ENCODE measurements at places on chromosomes 5 and 9.

DNA sequence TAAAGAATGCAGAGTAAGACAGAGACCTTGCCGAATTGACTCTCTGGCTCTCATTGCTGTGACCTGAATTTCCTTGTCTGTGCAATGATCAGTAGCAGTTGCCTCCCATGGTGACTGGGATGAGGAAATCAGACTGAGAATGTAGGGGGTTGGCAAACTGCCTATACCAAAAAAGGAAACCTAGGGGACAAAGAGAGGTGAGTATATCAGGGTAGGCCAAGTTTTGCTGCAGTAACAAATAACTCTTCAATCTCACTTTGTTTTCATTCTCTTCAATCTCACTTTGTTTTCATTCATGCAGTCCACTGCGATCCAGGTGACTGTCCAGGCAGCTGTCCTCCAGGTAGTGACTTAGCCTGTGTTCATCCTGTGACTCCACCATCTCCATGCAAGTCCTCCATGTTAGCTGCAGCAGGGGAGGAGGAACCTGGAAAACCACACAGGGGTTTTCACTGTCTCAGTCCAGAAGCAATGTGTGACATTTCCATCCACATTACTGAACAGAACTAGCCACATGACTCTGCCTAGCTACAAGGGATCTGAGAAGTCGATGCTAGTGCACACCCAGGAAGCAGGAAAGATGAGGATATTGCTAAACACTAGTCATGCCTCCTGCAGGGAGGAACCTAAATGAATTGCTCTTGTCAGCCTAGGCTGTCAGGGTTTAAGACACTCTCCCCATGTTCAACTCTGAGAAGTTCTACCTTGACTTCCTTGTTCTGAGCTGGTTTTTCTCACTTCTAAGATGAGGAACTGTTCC lies 26.0 kb downstream of the TMEM174 start:
- DNase-seq = peak; percentile 64

GRCh38 chr5:135828782-135829127 lies 5.7 kb upstream of the SLC25A48 start:
- DNase-seq = no peak

DNA sequence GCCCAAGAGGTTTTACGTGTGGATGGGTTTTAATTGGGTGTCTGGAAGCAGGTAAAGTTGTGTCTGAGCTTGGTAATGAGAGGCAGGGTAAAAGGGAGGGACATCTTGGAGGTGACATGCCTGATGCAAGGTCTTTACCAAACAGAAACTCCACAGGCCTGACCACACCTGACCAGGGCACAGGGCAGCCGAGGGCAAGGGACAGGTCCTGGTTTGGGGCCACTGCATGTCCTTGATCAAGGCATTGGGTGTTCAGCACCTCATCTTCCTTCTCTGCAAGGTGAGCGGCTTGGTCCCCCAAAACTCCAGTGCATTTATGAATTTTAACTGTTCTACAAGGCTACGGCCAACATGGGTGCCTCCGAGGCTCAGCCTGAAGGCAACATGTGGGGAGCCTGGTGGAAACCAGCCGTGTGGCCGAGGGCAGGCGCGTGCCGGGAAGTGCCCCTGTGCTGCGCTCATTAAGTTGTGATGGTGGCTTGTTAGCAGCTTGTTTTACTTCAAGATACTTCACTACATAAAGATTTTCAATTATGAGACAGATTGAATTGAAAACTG lies 30.7 kb upstream of the LPCAT1 start:
- no peak for DNase-seq

DNA sequence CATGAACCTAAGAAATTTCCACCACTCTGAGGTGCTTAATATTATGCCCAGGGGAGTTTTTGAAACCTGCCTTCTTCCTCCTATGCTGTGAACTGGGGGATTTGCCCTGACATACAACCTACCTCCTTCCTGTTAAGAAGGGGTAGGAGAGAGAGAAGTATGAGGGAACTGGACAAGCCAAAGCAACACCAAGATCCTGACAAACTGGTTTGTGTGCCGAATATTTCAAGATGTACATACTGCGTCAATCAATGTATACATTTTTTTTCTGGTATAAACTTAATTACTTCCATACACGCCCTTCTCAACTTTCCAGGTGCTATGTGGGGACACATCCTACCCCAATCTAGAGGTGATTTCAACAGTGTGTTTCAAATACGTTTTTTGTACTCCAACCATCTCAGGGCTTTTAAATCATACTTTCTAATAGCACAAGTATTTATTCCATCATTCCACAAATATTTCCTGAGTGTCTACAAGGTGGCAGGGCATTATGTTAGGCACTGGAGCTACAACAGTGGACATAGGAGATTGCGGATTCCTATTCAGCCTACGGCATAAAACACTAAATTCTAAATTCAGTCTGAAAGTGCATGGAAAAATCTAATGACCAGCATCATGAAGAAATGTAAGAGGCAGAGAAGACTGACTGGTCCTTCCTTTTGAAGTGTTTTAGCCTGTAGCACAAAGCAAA lies 70.1 kb upstream of the IFNK start:
- DNase-seq = no peak

- peak; percentile 15 for DNase-seq
Observed at GRCh38 chr9:19918630-19919029, 129.8 kb upstream of the SLC24A2 start.

- DNase-seq = peak; percentile 60
Observed at GRCh38 chr5:88824892-88825583, 57.9 kb downstream of the MEF2C start.

DNA sequence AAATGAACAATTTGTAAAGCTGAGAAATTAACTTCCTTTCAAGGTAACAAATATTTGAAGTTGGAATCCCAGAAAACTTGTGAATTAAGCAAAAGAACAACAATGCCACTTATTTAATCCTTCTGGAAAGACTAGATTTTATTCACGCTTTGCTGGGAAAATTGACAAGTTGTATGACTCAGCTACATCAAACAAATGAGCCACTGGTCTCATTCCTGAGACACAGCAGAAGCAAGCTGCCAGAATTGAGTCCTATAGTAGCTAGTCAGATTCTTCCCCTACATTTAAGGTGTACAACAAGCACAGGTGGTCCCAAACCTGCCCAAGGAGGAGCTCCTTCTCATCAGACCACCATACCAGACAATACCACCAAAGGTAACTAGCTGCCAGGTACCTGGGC lies 280.7 kb downstream of the SPOCK1 start:
- no peak for DNase-seq

DNA sequence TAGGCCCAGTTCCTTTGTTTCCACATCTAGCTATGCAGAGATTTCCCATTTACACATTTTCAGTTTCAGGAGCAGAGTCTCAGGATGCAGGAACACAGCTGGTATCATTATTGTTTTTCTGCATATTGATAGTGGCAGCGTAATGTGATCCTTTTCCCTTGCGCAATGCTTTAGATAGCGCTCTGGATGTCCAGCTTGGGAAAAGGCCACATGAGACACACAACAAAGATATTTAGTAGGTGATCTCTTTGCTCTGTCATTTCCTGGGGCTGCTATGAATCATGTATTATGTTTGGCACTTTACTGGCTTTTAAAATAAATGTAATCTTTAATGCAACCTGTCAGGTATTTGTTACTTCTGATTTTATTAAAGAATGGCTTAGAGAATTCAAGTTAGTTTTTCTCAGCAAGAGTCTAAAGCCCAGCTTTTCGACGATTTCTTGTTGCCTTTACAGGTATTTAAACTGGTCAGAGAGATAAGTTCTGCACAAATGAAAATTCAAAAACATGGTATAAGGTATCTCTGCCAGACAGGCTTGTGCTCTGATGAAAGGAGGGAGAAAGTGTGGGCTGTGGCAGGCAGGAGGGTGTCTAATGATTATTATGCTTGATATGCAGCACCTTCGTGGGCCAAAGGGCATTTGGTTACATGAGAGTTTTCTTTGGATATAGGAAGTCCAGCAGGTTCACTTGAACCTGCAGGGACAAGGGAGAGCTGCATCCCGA lies 42.2 kb downstream of the PTTG1 start:
- no peak for DNase-seq

GRCh38 chr5:165714598-165714997 lies 2209.2 kb downstream of the MAT2B start:
- no peak for DNase-seq

GRCh38 chr5:179163236-179164155 lies 103.3 kb downstream of the ZNF354C start:
- no peak for DNase-seq

GRCh38 chr5:81268521-81269196 lies 32.7 kb upstream of the ZCCHC9 start:
- DNase-seq = no peak

DNA sequence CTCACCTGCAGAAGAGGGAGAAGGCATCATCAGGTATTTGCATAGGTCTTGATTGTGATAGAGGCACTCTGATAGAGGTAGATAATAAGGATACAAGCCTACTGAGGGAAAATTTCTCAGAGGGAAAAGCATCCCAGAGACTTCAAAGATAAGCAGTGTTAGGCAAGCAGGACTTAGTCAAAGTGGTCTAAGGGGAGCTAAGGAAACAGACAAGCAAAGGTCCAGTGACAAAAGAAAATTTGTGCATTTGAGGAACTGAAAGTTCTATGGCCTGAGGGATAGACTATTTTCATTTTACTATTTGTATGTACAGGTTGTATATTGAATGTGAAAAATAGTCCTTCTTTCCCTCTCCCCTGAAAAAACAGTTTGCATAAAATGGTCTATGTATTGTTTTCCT lies 27.4 kb downstream of the OXCT1 start:
- no peak for DNase-seq

DNA sequence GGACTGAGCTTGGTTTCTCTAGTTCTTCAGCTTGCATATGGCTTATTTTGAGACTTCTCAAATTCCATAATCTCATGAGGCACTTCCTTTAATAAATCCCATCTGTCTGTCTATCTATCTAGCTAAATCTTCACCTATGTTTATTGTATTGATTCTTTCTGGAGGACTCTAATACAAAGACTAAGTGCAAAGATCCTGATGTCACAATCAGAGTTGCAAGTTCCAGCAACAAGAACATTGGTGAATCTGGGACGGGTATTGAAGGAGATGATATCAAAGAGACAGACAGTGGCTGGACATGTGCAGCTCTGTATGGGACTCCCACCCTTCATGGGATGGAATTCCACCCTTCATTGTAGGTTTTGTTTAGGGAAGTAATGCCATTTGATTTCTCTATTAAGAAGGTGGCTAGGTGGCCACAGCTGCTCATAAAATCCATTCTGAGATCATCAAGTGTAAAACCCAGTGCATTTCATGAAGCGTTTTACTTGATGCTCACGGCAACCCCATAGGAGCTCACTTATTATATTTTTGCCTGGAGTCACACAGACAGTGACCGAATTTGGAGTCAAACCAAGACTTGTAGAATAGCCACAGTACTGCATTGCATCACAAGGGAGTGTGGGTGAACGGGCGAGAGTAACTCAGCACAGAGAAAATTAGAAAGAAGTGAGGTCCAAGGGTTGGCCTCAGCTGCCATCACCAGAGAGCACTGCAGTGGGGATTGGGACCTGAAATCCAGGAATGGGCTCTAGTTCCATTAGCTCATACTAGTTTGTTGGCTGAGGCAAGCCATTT lies 24.9 kb downstream of the TAS2R1 start:
- no peak for DNase-seq

GRCh38 chr9:136326061-136326760 lies 1.1 kb upstream of the GPSM1 start:
- DNase-seq = no peak

DNA sequence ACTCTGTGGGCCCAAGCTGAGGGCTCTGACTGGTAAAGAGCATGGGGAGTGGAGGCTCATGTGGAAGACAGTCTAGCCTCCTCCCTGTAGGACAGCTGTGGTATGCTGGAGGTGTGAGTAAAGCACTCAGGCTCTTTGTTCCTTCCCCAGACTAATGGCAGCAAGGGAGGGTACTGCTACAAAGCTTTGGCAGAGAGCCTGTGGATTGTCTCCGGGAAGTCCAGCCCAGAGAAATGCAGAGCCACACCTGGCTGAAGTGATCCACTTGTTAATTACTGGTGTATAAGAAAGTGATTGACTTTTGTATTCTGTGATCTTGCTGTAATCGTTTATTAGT lies 161.7 kb downstream of the OXCT1 start:
- no peak for DNase-seq

- DNase-seq = peak; percentile 61
Observed at GRCh38 chr5:119063579-119064379, 7.1 kb upstream of the DMXL1 start.

GRCh38 chr5:67699560-67699959 lies 503.0 kb upstream of the CD180 start:
- no peak for DNase-seq

DNA sequence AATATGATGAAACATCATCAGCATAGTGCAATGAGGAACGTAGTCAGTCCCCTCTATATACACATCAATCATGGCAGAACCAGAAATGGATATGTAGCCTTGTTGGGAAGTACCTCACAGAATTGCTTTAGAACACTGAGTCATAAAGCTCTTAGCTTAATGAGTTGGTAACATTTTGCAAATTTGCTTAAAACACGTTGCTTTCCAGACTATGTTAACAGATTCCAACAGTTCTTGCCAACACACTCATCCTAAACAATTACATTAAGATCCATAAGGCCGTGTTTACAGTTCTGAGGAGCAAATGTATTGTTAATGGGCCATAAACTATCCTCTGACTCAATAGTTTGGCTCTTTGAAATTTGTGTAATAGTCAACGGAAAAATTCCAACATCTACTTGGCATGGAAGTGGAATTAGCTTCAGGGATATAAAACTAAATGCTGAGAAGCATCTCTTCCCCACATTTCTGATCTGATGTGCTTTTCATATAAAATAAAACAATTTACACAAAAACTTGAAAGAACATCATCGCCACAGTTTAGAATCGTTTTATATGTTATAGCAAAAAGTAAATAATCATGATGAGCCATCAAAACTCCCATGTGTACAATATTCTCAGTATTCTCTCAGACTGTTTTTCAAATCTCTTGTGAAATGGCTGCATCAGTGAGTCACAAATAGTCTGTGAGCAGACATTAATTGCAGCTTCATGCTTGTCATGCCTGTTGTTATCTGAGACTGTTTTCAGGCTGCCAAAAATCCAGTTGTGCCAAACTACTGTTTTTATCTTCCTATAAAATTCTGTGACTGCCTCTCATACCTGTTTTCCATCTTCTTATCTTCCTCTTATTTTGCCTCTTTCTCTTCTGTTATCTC lies 291.9 kb downstream of the COX7C start:
- no peak for DNase-seq

DNA sequence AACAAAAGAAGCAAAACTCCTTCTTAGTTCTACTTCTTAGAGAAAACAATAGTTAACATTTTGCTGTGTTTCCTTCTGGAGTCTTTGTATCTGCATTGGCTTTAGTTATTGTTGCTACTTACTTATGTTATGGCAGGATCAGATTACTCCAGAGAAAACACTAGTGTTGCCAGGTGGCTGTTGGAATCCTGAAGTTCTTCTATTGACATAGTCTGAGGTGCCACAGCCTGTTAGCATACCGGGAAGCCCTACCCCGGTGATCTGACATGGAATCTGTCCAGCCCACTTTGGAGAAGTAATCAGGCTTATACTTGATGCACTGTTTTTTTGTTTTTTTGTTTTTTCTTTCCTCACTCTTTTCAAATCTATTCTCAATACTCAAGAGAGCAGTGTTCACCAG lies 68.5 kb upstream of the CEP78 start:
- DNase-seq = no peak

All from Kasumi-1 (cell line).